Activated naive CD8-positive, alpha-beta T cell treated with anti-CD3 and anti-CD28 coated beads, Interleukin-2, amount 10 ng/mL, durations not matched to agents 7 days and 5 days (primary cell): ENCODE measurements at places on chromosomes 11 and 22.

DNA sequence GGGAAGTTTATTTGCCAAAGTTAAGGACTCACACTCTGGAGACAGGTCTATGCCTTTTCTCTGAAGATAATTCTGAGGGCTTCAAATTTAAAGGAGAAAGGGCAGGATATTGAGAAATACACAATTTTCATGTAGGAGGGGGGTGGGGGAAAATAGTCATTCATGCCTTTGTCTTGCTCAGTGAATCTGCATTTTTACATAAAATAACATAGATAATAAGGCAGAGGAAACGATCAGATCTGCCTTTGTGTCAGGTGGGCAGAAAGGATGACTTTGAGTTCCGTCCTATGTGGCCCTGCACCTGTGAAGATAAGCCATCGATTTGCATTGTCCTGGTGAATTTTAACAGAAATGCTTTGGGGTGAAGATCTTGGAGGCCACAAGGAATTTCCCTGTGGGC, 76.8 kb downstream of the SC5D start:
- DNase-seq, result no peak

DNA sequence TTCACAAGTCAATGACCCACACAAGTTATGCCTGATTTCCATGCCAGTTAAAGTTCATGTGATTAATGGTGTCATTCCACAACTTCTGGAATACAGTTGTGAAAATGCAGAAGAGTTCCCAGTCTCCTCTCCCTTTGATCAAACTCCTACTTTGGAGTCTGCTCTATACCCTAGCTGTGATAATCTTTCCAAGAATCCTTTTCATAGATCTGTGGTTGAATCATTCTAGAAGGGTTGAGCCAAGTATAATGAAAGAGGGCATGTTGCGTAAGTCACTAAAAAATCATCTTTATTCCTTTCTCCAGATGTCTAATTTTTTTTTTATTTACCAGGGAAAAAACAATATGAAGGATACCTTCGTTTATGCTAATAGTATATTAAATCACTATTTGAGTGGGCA, 89.7 kb upstream of the CARD18 start:
- no peak for DNase-seq

DNA sequence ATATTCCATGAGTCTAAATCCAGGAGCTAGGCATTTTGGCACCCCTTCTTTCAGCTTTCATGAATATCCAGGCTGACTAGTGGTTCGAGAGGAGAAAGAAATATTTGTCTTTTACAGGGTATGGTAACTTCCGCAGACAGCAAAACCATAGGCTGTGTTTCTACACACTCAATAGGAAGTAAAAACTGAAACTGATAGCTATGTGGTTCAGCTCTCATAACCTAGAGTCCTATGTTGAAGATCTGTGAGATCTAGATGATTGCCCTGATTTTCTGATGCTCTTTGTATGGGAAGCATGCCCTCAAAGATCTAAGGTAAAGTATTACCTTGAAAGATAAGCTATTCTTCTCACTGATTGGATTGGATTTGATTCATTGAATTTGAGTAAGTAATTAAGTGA, 118.3 kb downstream of the CD44 start:
- DNase-seq, result no peak

DNA sequence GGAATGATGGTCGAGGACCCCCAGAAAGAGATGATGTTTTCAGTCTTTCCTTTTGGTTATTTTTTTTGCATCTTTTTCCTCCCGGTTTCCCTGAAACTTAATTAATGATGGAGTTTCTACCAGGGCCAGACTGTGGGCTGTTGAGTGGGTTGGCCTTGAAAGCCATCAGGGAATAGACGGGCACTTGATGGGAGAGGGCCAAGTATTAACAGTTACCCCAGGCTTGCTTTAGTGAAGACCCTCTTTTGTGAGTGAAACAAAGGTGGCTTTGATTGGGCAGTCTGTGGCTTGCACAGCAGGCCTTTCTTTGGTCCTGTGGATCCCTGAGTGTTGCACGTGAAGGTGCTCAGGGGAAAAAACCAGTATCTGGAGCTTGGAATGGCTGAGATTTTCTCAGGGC, 56.9 kb downstream of the AMOTL1 start:
- no peak for DNase-seq

DNA sequence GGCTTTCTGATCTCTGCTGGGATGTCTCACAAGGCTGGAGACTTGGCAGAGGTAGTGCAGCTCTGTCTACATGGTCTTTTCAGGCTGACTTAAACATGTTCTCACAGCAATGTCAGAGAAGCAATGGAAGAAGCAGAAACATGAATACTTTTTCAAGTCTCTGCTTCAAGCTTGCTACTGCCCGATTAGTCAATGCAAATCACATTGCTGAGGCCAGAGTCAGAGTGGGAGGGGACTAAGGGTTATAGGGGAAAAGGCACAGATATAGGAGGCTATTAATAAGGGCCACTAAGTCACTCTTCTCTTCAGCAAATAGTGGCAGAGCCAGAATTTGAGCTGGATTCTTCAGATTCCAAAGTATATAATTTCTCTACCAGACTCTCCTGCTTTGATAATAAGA, 390.5 kb downstream of the TMEM135 start:
- DNase-seq, result no peak

DNA sequence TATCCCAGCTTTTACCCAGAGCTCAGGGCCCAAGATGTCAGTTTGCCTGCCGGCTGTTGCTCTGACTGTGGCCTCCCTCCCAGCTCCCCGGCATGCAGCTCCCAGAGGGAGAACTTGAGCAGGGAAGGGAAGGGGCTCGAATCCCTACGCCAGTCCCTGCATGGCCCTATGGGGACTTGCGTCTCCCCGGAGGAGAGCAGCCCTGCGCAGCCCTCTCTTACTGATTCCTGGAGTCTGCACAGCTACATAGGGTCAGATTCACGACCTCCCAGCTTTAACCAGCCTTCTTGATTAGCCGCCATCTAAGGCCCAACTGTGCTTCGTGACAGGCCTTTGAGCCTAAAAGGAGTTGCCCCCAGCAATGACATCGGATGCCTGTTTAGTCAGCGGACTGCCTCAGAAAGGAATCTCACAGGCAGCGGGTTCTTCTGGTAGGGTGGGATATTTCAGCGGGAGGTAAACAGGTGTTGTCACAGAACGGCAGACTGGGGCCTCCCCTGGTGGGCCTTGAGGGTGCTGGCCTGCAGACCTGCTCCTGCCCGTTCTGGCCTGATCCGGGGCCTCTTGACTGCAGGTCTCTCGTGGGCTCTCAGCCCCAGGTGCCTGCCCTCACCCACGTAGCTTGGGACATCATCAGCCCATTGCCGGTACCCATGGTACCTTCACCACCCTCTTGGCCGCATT, 43.8 kb upstream of the KCNQ1OT1 start:
- no peak for DNase-seq

DNA sequence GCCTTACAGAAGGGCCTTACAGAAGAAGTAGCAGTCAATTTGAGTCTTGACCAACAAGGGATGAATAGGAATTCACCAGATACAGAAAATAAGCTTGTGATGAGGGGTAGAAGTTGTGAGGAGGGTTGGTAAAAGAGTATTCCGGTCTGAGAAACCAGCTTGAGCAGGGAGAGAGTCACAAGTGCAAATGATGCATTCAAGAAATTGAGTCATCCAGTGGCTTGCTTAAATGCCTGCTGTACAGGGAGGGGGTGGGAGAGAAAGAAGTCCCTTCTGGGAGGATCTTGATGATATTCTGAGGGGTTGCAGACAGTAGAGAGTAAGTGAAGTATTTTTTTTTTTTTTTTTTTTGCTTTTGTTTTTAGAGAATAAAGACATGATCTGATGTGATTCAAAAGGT, 9.2 kb downstream of the CCKBR start:
- no peak for DNase-seq

DNA sequence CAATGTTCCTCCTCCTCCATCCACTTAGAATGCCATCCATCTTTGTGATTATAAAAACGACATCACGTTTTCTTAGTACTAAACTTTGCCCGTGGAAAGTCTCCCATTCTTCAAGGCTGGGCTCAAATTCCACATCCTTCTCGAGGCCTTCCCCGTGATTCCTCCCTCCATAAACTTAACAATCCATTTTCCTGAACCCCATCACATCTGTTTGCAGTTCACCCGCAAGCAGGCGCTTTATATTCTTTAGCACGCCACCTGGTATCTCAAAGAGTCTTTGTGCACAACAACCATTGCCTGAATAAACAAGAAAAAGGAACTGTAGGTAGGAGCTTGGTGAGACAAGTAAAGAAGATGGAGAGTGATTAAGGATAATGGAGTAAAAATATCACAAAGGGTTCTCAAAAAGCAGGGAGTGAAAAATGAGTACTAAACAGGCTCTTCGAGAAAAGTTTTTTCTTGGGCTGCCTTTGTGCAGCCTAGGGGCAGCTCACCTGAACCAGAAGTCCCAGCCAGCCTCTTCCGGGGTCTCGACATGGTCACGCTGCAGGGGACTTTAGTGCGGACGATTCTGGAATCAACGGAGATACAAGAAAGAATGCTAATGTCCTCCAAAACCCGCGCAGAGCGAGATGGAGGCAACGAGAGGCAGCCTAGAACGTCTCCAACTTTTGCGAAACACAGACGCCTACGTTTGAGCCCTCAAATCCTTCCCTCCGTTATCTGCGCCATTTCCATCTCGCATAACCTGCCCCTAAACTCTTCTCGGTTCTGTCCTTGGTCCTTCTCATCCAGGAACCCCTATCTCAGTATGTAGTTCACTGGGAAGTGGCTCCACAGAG, 585 bp downstream of the THYN1 start:
- peak; percentile 53 for DNase-seq

DNA sequence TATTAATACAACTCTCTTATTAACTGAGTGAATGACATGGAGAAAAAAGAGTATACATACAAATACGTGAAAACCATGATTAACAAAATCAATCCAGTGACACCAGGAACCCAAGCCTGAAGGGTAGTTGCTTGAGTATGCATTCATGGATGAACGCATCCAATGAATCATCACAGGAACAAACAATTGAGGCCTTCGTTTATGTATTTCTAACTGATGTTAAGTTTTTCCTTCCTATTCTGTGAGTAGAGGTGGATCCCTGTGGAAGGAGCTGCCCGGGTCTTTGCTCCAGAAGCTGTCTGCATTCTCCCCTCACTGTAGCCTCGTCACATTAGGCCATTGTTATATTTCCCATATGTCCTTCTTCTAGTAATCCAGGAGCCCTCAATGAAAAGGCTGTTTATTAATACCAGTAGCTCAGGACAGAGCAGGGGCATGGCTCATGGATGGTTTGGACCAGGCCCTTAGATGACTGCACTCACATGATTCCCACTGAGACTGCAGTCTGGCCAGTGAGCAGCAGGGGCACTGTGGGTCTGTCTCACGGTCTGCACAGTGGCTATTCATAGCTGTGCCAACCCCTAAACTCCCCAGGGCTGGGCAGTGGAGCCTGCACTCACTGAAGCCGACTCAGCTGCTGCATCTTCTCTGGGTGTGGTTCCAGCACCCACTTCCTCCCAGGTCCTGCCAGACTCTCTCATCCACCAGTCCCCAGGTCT, 128.1 kb upstream of the TOP3B start:
- no peak for DNase-seq

DNA sequence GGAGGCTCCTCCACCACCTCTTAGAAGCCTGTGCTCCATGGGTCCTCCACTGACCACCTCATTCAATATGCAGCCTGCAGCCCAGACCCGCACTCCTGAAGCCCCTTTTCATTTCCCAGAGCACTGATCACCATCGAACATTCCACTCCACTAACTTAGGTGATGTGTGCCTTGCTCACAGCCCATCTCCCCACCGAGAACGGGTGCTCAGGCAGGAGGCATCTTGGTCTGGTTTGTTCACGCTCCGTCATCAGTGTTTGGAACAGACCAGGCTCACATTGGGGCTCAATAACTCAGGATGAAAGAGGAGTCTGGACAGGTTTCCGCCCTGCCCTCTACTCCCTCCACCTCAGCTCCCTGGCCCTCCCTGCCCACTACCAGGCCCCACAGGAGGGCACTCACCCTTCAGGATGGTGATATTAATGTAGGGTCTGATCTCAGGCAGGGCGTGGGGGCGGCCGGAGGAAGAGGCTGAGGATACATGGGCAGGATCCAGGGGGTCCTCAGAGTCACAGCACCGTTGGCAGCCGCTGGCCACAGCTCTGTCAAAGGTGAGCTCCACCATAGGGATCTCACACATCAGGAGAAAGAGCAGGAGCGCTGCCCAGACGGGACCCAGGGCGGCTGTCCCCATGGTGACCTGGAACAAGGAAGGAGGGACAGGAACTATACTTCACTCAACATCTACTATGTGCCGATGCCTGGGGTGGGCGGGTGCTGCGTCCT, 3.1 kb downstream of the C1QTNF6 start:
- peak; percentile 27 for DNase-seq

- no peak for DNase-seq
Measured at GRCh38 chr11:71172680-71173079, 79.7 kb downstream of the SHANK2 start.

DNA sequence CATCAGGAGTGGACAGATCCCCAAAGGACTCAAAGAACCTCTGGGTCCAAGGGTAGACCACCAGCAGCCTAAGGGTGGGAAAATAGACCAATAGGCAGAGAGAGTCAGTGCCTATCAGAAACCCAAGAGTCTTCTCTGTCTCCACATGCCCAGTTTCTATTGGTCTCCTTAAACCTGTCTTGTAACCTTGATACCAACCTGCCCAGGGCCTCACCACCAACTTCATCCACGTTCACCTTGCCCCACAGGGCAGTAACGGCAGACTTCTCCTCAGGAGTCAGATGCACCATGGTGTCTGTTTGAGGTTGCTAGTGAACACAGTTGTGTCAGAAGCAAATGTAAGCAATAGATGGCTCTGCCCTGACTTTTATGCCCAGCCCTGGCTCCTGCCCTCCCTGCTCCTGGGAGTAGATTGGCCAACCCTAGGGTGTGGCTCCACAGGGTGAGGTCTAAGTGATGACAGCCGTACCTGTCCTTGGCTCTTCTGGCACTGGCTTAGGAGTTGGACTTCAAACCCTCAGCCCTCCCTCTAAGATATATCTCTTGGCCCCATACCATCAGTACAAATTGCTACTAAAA, at the start of gene HBB:
TSS of gene HBB (minus strand) at position 340 of the 579 bp plus-strand sequence. CDS start at position 290, 50 bp downstream.
- DNase-seq, result no peak

GRCh38 chr11:34783816-34784317, 132.3 kb downstream of the APIP start:
- DNase-seq, result no peak

DNA sequence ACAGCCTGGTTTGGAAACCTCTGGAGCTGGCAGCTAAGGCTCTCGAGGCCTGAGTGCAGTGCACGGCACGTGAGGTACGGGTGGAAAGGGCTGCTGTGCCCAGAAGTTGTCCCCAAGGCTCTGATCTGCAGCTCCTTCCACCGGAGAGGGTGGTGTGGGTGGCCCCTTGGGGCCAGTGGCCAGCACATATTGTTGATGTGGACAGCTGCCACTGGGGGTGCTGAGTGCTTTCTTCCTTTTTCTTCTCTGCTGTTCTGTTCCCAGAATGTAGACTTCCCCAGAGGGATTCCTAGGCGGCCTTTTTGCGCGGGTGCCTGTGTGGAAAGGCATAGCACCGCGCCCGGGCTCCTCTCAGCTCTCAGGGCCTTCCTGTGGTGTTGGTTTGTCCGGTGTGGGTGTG, 1476.5 kb downstream of the TBC1D22A start:
- DNase-seq, result no peak

- no peak for DNase-seq
Measured at GRCh38 chr11:121716060-121716459, 263.3 kb upstream of the SORL1-AS1 start.
